Head of caudate nucleus (tissue), 42 donors: ENCODE measurements at places on chromosomes 13 and 19.

GRCh38 chr19:4654437-4655361 lies 15.4 kb downstream of the TNFAIP8L1 start:
- peak; percentile 46 for DNase-seq

DNA sequence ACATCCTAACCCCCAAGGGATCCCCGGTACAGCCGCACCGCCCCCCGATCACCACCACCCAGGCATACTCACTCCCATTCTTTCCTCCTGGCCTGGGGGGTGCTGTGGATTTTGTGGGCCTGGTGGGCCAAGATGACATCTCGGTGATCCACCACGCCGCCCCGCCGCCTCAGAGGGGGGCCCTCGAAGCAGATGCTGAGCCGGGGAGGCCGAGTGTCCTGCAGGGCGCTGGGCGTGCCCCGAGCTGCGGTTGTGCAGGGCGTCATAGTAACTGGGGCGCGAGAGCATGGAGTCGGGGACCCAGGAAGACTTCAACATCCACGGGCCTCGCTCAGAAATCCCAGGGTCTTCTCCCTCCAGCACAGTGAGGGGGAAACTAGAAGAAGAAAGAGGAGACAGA lies 93.4 kb upstream of the CACNA1A start:
- DNase-seq: no peak

GRCh38 chr13:85288698-85289097 lies 510.5 kb downstream of the SLITRK6 start:
- DNase-seq: no peak

DNA sequence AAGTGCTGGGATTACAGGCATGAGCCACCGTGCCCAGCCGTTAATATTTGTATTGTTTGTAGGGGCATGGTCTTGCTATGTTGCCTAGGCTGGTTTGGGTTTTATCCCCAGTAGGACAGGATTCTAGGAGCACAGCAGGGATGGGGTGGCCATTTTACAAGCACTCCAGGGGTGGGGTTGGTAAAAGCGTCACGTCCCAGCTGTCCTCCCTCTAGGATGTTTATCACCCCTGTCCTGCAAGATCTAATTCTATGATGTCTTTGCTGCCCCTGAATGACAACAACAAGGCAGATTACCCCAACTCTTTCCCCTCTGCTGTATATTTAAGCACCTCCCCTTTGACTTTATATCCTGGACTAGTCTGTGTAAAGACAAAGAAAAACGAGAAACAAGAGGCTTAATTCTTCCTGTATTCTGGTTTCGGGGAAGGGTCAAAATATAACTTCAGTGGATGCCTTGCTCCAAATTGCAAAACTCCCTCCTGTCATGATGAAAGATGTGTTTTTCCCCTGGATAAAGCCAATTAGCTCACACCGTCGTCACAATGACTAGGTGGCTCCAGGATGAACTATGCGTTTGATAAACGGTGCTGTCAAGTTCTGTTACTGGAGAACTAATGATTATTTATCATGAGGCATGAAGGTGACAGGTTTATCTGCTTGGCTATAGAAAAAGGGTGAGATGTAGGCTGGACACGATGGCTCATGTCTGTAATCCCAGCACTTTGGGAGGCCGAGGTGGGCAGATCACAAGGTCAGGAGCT lies 27.8 kb upstream of the OR1M1 start:
- no peak for DNase-seq

GRCh38 chr19:4645718-4646117 lies 6.4 kb downstream of the TNFAIP8L1 start:
- DNase-seq: no peak

GRCh38 chr19:52226652-52227051 lies 36.8 kb downstream of the PPP2R1A start:
- DNase-seq: no peak

DNA sequence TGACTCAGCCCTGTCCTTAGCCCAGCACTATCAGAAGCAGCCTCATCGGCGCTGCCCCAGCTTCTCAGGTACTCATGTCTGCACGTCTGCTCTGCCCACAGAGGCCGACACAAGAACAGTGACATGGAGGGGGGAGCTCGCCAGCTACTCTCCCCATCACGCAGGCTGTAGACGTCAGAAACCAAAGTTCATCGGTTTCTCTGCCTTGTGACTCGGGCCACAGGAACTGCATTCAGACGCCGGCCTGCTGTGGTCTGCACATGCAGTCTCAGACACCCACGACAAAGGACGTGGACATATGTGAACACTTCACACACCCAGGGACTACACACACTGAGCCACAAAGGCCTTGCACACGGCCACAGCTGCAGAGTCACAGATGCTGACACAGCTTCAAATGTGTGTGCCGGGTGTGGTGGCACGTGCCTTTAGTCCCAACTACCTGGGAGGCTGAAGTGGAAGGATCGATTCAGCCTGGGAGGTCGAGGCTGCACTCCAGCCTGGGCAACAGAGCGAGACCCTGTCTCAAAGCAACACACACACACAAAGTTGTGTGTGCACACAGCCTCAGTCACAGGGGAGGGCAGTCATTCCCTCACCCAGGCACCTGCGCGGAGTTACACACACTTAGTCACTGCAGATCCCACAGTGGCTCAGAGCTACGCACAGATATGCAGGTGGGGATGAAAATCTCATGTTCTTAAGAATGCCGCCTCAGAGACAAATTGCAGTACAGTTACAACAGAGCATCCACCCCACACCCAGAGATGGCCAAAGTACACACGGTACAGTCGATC lies 4.9 kb upstream of the ZFP36 start:
- DNase-seq: peak; percentile 54

GRCh38 chr19:43318203-43318602 lies 35.3 kb upstream of the CD177 start:
- DNase-seq: no peak

DNA sequence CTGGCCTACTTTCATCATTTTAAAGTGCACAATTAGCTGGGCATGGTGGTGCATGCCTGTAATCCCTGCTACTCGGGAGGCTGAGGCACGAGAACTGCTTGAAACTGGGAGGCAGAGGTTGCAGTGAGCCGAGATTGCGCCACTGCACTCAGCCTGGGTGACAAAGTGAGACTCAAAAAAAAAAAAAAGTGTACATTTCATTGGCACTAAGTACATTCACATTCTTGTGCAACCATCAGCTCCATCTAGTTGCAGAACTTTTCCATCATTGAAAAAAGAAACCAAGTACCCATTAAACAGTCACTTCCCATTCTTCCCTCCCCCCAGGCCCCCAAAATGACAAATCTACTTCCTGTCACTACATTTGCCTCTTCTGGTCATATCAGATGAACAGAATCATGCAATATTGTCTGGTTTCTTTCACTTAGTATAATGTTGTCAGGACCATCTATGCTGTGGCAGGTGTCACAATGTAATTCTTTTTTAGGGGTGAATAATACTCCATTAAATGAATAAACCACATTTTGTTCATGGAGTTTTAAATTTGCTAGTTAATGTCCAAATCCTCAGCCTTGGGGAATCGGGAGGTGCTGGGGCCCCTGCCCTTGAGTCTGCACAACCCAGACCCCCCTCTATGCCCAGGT lies 7.4 kb upstream of the SIGLEC11 start:
- no peak for DNase-seq

GRCh38 chr13:73074926-73075325 lies 16.1 kb downstream of the KLF5 start:
- DNase-seq: no peak

DNA sequence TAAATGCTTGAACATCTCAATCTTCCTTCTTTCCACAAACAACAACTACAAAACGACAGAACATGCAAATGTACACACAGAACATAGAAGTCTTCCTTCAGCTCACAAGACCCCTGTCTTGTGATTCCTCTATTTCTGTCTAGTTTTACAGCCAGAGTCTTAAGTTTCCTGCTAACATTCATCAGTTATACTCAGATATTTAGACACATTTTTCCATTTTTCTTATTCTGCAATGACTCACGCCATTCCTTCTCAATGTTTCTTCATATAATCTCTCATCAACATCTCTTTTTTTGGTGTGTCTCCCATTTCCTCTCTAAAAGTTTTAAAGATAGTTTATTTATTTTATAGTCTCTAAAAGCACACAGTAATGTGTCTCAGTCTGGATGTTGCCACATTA lies 1872.9 kb upstream of the PCDH20 start:
- DNase-seq: no peak

- no peak for DNase-seq
Measured at GRCh38 chr19:9306443-9306842, 3.2 kb downstream of the ZNF699 start.

- DNase-seq: peak; percentile 41
Measured at GRCh38 chr19:29277102-29277501, 64.2 kb upstream of the UQCRFS1 start.

- DNase-seq: no peak
Measured at GRCh38 chr19:10808937-10809649, 26.9 kb downstream of the TMED1 start.

DNA sequence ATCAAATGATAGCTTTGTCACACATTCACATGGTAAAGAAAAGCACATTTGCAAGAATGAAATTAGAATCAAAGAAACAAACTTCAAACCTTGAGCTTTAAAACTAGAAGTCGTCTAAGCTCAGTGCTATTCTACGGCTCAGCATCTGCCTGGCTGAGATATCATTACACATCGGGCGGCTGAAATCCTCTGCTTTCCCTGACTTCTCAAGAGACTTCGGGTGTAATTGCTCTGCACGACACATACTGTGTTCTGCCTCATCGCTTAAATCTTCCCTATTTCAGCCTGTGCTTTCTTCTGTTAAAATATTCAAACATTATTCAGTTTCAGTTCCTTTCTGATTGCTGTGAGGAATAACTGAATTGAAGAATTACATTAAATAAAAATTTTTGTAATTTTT lies 265.3 kb downstream of the NALCN start:
- DNase-seq: peak; percentile 32

GRCh38 chr19:51607077-51607476 lies 23.1 kb downstream of the SIGLEC5 start:
- DNase-seq: no peak

GRCh38 chr13:33090755-33091414 lies 74.7 kb downstream of the KL start:
- no peak for DNase-seq

DNA sequence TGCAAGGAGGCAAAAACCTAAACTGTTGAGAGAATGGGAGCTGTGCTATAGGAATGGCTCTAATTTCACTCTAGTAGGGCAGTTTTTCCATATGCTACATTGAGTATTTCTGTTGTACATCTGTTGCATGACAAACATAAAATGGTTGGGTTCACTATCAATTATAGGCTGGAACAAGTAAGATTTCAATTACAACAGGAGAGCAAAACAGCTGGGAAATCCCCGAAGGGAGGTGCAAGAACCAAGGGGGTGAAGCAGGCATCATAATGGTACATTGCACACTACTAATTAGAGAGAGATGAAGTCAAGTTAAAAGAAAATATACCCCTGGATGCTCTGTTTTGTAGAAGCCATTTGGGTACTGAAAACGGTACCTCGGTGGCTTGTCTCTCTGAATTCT lies 389.5 kb downstream of the PCDH9 start:
- no peak for DNase-seq

GRCh38 chr13:95354680-95355487 lies 53.6 kb upstream of the ABCC4 start:
- no peak for DNase-seq

GRCh38 chr13:19634256-19634740 lies 839 bp downstream of the MPHOSPH8 start:
- DNase-seq: no peak

- DNase-seq: no peak
Measured at GRCh38 chr13:109669234-109669612, 117.2 kb downstream of the IRS2 start.

DNA sequence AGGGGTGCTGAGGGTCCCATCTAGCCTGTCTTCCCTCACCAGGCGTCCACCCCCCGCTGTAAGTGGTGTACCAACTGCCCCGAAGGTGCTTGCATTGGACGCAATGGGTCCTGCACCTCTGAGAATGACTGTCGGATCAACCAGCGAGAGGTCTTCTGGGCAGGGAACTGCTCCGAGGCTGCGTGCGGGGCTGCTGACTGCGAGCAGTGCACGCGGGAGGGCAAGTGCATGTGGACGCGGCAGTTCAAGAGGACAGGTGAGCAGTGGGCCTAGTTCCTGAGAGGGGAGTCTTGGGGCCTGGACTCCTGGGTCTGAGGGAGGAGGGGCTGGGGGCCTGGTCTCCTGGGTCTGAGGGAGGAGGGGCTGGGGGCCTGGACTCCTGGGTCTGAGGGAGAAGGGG lies 27.8 kb downstream of the CNFN start:
- no peak for DNase-seq

DNA sequence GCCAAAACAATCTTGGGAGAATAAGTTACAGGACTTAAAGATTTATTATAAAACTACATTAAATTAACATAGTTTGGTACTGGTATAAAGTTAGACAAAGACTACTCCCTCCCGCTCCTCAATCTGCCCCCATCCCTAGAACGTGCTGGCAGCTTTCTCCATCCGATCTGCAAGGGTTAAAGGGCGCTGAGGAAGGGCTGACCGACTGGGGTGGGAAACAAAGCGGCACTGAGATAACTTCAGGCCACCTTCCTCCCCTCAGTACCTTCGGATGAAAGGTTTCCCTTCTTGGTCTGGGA lies 790 bp upstream of the SUGT1 start:
- DNase-seq: no peak

GRCh38 chr19:16896146-16897028 lies 7.6 kb downstream of the F2RL3 start:
- DNase-seq: no peak

GRCh38 chr13:76732367-76732766 lies 153.8 kb downstream of the KCTD12 start:
- DNase-seq: no peak

DNA sequence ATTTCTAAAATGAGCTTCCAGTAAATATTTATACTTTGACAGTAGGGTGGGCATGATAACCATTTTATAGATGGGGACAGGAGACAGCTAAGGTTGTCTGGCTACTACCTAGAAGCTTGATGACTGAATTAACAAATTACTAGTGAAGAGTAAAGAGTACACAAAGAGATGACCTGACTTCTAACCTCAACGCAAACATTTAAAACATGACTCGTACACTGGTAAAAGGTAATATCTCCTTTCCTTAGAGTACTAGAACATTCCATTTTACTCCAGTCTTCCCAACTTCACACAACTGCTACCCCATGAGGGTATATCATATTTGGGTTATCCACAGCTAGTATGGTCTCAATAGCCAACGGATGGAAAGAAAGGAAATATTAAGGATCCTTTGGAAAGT lies 258.9 kb downstream of the FOXO1 start:
- DNase-seq: no peak

- no peak for DNase-seq
Measured at GRCh38 chr13:96934889-96935489, 59.3 kb downstream of the OXGR1 start.

DNA sequence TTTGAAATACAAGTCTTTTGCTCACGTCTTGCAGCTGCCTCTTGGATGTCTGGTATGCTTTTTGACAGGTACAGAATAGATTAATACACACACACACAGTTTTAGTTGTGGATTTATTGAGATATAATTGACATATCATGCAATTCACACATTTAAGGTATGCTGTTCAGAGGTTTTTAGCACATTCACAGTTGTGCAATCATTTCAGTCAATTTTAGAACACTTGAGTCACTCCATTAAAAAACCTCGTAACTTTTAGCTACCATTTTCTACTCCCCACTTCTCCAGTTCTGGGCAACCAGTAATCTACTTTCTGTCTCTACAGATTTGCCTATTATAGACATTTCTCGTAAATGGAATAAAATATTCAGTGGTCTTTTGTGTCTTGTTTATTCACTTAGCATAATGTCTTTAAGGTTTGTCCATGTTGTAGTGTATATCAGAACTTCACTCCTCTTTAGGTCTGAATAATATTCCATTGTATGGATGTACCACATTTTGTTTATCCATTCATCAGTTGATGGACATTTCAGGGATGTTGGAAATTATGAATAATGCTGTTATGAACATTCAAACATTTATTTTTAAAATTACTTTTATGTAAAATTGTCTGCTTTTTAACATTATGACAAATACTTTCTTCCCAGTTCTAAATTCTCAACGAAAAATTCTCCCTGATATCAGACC lies 2.5 kb upstream of the ZMYM2 start:
- DNase-seq: no peak
